Astrocyte (in vitro differentiated cells and primary cell): ENCODE measurements at places on chromosomes 4 and X. TPM values are rescaled to one million over a fixed set of nuclear protein-coding genes. Genes with fewer than 3 reads are reported as not detected.

DNA sequence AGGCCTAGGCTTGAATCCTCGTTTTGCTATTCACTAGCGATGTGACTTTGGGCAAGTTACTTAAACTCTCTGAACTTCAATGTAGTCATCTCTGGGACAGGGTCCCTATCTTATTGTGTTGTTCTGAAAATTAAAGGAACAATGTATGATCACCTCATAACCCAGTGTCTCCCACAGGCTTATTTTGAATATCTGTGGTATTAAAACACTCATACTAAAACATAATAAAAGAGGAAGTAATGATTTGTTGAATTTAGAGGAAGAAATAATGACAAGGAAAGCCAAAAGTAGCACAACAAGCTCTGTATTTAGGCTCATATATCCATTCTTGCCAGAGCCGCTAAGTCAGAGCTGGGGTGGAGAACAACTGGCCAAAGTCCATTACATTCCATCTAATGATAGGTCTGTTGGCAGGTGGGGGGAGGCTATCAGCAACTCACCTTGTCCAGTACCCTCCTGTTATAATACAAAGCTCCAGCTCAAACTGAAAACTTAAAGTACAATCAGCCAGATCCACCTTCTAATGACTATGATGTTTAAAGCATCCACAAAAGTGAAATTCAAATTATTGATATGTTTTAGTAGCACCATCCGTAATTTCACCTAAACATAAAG is 64.5 kb upstream of the LSM6 start:
- no peak overlapping the region for H3K4me3 ChIP-seq
- no peaks in the 10 kb centered on the region for H3K36me3 ChIP-seq
- no peak overlapping the region for H3K27ac ChIP-seq
- H3K27me3 ChIP-seq = no peaks in the 10 kb centered on the region
- H3K4me1 ChIP-seq = no peaks in the 10 kb centered on the region

DNA sequence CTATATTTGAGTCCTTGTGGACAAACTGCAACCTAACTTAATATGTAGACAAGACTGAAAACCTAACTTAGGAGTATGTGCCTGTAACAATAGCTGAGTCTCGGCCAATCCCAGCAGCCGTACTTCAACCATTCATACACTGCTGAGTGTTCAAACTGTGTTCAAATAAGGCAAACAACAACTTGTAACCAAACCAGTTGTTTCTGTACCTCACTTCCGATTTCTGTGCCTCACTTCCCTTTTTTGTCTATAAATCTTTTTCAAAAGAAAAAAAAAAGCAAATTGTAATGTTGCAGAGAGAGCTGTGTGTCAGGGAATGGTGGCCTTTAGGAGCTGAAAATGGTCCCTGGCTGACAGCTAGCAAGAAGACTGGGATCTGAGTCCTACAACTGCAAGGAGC is 46.0 kb downstream of the GEMIN8 start:
- H3K27me3 ChIP-seq = no peaks in the 10 kb centered on the region
- DNase-seq = no peak
- no peaks in the 10 kb centered on the region for H3K36me3 ChIP-seq
- H3K4me3 ChIP-seq = no peak overlapping the region
- no peak overlapping the region for H3K27ac ChIP-seq
- H3K4me1 ChIP-seq = no peaks in the 10 kb centered on the region

DNA sequence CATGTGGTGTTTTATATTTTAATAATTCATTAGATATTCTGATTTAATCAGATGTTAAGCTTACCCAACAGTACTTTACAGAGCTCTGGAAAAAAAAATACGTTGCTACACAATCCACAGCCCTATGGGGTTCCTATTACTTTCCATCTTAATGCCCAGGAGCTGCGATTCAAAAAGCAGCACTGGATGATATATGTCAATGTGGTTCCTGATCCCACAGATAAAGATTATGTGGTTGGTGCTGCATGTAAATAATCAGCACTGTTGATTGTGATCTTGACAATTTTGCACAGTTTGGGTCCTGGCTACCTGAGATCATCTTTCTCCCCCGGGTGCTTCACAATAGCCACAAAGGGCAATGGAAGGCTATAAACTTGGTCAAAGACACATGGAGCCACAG is 72.7 kb upstream of the DCLK2 start:
- no peaks in the 10 kb centered on the region for H3K36me3 ChIP-seq
- H3K4me3 ChIP-seq = no peak overlapping the region
- DNase-seq = no peak
- H3K4me1 ChIP-seq = peaks cover 42% of the 10 kb centered on the region
- no peaks in the 10 kb centered on the region for H3K27me3 ChIP-seq

DNA sequence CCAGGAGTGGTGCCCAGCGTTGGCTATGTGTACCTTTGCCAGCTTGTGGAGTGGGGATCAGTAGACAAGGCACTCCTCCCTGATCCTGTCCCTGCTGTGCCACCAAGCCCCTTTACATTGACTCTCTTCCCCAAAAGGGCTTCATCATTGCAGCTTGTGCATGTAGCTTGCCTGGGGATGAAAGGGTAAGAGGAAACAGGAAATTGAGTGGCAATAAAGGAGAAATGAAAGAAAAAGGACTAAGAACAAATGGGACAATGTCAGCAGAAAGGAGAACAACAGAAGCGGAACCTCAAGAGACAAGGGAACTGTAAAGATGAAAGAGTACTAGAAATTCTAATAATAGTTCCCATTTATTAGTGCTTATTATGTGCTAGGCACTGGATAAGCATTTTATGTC is 8.7 kb upstream of the IL13RA1 start:
- no peak overlapping the region for H3K4me3 ChIP-seq
- H3K27ac ChIP-seq = no peak overlapping the region
- no peaks in the 10 kb centered on the region for H3K27me3 ChIP-seq
- no peak for DNase-seq
- no peaks in the 10 kb centered on the region for H3K36me3 ChIP-seq
- no peaks in the 10 kb centered on the region for H3K4me1 ChIP-seq

DNA sequence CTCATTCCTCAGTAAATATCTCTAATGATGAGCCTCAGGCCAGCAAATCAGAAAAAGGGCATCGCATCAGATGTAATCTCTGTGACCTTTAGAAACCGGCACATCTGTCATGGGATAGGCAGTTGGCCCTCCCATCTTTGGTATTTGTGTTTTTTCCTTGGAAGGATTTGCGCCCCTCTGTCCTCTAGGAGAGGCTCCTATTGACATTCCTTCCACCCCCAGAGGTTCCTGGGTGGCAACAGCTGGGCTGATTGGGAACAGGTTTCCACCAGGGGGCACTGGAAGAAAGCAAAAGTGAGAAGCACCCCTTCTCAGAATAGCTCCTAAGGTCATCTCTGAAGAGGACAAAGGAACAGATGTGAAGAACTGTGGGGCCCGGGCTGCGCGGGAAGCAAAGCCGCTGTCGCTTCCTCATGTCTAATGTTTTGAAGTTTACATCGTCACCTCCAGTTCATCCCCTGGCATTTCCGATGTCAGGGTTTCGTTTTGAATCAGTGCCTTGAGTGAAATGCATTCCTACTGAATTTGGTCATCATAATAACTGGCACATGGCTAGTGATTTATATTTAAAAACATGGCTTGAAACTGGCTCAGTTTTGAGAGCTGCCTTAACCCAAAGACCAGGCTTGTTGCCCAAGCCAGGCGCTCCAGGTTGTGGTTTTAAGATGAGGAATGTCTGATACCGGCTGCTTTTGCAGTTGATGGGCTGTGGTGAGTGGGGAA is 6.2 kb downstream of the TXK start:
- H3K27ac ChIP-seq = peak overlapping the region; percentile 21
- peak overlapping the region; percentile 31 for H3K4me3 ChIP-seq
- H3K36me3 ChIP-seq = no peaks in the 10 kb centered on the region
- DNase-seq = peak; percentile 98
- peaks cover 8% of the 10 kb centered on the region for H3K4me1 ChIP-seq

- H3K4me3 ChIP-seq = no peak overlapping the region
- no peaks in the 10 kb centered on the region for H3K27me3 ChIP-seq
- no peak for DNase-seq
Measured at GRCh38 chrX:69107231-69107739, 58.0 kb downstream of the PJA1 start.

DNA sequence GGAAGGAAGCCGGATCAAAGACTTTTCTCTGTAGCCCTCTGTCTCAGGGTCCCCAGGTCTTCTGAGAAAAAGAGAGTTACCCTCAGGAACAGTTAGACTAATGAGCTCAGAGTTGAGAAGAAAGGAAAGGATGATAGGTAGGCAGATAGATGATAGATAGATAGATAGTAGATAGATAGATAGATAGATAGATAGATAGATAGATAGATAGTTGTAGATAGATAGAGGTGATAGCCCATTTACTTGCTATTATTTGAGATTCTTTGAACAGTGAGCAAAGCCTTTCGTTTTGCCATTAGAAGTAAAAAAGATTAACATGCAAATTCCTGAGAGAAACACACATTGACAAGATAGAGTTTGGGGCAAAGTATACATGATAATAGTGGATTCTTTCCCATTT is 86.9 kb upstream of the KIT start:
- H3K36me3 ChIP-seq = no peaks in the 10 kb centered on the region
- peaks cover 7% of the 10 kb centered on the region for H3K4me1 ChIP-seq
- H3K27ac ChIP-seq = no peak overlapping the region
- H3K4me3 ChIP-seq = no peak overlapping the region
- H3K27me3 ChIP-seq = no peaks in the 10 kb centered on the region
- DNase-seq = no peak

- no peak overlapping the region for H3K27ac ChIP-seq
- no peak overlapping the region for H3K4me3 ChIP-seq
- no peak for DNase-seq
- no peaks in the 10 kb centered on the region for H3K27me3 ChIP-seq
- no peaks in the 10 kb centered on the region for H3K36me3 ChIP-seq
- no peaks in the 10 kb centered on the region for H3K4me1 ChIP-seq
Measured at GRCh38 chr4:17220816-17221215, 291.1 kb downstream of the QDPR start.

DNA sequence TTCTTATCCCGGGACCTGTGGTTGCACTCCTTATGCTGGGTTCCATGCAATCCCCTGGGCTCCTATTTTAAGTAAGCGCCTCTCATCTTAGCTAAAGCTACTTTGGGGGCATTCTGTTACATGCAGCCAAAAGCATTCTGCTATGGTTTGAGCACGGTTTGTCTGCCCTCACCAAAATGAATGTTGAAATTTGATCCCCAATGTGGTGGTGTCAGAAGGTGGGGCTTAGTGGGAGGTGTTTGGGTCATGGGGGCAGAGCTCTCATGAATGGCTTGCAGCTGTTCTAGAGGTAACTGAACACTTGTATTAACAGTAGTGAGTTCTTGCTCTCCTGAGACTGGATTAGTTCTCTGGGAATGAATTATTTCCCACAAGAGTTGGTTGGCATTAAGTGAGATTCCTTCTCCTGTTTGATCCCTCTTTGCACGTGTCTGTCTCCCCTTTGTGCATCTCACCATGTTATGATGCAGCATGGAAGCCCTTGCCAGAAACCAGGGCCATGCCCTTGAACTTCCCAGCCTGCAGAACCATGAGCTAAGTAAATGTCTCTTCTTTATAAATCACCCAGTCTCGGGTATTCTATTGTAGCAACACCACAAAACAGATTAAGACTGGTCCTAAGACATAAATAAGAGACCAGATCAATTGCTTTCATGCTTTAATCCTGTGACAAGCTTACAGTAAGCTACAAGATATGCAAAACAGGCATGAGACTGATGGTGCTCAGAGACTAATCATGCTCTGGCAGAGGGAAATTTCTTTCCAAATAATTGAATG is 141.8 kb downstream of the TSPAN5 start:
- DNase-seq = peak; percentile 68
- no peaks in the 10 kb centered on the region for H3K36me3 ChIP-seq
- H3K4me1 ChIP-seq = peaks cover 67% of the 10 kb centered on the region

DNA sequence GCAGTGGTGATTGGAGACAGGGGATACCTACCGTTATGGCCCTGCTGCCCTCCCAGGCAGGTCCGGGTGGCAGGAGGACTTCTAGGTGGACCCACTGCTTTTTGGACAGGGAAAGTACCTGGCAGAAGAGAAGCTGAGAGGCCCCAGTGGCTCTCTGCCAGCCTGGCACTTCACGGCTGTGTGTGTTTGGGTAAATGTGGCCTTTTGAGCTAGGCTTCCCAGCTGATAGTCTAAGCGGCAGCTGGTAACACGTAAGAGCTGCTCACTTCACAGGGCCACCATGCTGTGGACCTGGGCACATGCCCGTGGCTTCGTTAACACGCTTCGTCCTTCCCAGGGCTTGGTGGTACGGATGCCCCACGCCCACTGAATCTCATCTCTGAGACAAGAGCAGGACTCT is 92.0 kb upstream of the CLCN4 start:
- no peaks in the 10 kb centered on the region for H3K4me1 ChIP-seq
- no peak overlapping the region for H3K4me3 ChIP-seq
- no peak for DNase-seq
- H3K27me3 ChIP-seq = no peaks in the 10 kb centered on the region

GRCh38 chr4:70591955-70592582 is at the start of gene AMBN:
Gene AMBN, plus strand, starts transcription at chr4:70592256. Its CDS starts 103 bp downstream, at chr4:70592359.
- no peak within 1 kb of the TSS for H3K27ac ChIP-seq
- no peak for DNase-seq
- H3K4me1 ChIP-seq = no peaks in the 10 kb centered on the region
- no peak within 1 kb of the TSS for H3K4me3 ChIP-seq
- no peaks in the 10 kb centered on the region for H3K27me3 ChIP-seq
- H3K36me3 ChIP-seq = no peaks in the 10 kb centered on the region

Gene FAM9B
- total RNA-seq = not detected in 2 replicates

Gene PRDM8
- total RNA-seq = 0.19 and 0.25 TPM in 2 replicates

Gene GNPDA2
- total RNA-seq = 12.2 and 12.8 TPM in 2 replicates
